ENCODE measurements at places on chromosomes 3 and 15.

DNA sequence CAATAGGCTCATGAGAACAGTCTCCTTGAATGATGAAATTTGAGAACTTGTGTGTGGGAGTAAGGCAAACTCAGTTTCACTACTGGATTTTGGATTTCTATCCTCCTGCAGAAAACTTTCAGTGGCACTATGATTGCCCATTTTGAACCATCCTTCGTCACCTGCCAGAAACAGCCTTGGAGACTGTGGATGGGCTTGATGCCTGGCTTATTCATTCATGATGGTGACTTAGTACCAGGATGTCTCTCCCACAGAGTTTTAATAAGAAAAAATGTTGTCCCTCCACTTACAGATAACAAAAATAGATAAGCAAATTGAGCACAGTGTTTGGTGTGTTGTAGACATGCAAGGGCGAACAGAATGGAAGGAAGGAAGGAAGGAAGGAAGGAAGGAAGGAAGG is 53.5 kb upstream of the CPNE4 start:
- DNase-seq: no peak

- no peak for DNase-seq
Observed at GRCh38 chr3:31906182-31906581, 74.9 kb downstream of the OSBPL10 start.

GRCh38 chr3:13013994-13014754 is 59.1 kb downstream of the IQSEC1 start:
- peak; percentile 71 for DNase-seq

GRCh38 chr3:143247073-143247472 is 127.5 kb downstream of the CHST2 start:
- no peak for DNase-seq

DNA sequence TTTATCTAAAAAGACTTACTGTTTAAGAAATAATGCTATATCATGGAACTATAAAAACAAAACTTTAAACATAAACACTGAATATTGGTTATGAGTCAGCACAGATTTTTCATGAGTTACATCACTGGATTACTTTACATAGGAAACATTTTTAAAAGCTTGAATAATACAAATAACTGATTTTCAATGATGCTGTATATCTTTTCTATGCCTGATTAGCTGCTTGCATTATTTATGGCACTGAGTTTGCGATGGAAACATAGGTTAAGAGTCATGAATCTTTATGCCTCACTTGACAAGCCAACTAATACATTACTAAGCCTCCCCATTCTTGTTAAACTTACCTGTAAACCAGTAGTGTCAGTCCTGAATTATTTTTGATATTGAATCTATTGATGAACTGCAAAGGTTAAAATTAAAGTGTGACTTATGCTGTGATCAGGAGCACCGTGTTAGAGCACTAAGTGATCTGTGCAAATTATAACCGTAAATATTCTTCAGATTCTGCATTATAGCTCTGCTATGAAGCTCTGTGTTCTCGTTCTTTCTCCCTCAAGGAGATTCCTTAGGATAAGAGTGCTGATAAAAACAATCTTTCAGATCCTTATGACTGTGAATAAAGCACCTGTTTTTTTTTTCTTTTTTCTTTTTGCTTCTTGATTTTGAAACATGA is 437.3 kb upstream of the BCHE start:
- no peak for DNase-seq

GRCh38 chr15:52668133-52668532 is 11.1 kb downstream of the ATOSA start:
- DNase-seq: no peak

Measured in CD4-positive, alpha-beta T cell treated with Interleukin-1 beta for 1 hour (primary cell).